ENCODE measurements at places on chromosomes 7 and 10.

DNA sequence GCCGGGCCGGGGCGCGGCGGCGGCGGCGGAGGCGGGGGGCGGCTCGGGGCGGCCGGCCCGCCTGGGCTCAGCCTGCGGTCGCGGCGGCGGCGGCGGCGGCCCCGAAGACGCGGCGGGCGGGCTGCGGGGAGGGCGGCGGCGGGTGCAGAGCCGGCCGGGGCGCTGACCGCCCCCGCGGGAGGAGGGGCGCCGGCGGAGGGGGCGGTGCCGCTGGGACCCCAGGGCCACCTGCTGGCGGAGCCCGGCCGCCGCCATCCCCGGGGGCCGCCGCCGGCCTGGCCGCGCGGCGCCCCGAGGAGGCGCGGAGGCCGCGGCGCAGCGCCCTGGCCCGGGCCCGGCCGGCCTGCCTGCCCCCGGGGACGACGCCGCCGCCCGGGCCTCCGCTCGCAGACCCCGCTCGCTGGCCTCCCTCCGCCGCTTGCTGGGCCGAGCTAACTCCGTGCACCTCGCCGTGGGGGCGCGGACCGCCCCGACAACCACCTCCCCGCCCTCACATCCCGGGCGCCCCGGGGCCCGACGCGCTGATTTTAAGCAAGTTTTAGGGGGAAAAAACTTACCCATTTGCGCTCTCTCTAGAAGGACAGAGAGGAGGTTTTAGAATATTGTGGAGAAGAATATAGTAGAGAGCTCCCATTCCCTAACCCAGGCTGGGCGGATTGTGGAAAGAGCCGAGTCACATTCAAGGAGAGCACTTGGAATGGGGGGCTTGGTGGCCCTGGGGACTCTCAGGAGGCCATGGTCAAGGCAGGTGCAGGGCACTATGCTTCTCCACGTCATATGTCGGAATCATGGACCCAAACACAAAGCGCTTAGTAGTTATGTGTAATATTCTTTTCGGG is at the start of gene BEND7:
Gene BEND7, minus strand, starts transcription at position 140 of the 839 bp plus-strand sequence. CDS start 481 bp downstream, outside the sequence.
- no peak for DNase-seq

DNA sequence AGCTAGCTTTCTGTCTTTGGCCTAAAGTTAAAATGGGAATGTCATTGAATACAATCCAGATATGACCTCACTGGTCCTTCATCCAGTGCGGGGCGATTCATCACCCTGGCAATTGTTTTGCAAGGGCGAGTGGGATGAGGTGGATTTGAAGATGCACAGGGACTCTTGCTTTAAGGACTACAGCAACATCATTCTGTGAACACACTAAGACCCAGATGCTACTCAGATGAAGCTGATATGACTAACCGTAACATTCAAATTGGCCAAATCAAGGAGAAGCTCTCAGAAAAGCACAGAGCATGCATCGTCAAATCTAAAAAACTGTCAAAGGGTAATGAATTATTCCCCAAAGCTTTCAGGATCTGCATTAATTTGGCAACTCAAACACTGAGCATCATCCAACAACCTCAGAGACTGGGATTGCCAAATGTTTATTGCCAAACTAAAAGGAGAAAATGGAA is 12.8 kb downstream of the CPA1 start:
- DNase-seq = no peak

GRCh38 chr10:100528123-100528886 is 1.4 kb downstream of the NDUFB8 start:
- no peak for DNase-seq

DNA sequence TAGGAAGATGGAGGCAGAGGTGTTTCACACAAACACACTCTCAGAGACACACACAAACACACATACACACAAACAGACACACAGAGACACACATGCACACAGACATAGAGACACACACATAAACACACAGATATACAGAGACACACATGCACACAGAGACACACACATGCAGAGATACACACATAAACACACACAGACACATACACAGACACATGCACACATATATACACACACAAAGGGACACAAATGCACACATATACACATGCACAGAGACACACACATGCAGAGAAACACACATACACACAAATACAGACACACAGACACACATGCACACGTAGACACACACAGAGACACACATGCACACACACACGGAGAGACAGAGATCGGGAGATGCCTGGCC is 163.3 kb downstream of the TCERG1L start:
- DNase-seq = no peak

All from esophagus squamous epithelium (tissue), 5 donors.